ENCODE measurements at places on chromosomes 5 and 9. TPM values are rescaled to one million over a fixed set of nuclear protein-coding genes. Genes with fewer than 3 reads are reported as not detected.

TAF11L11 gene
- total RNA-seq: not detected

LCNL1 gene
- not detected for total RNA-seq

GMCL2 gene
- not detected for total RNA-seq

MEIKIN gene
- total RNA-seq: not detected

PCDHGC4 gene
- 0.18 TPM for total RNA-seq

DNA sequence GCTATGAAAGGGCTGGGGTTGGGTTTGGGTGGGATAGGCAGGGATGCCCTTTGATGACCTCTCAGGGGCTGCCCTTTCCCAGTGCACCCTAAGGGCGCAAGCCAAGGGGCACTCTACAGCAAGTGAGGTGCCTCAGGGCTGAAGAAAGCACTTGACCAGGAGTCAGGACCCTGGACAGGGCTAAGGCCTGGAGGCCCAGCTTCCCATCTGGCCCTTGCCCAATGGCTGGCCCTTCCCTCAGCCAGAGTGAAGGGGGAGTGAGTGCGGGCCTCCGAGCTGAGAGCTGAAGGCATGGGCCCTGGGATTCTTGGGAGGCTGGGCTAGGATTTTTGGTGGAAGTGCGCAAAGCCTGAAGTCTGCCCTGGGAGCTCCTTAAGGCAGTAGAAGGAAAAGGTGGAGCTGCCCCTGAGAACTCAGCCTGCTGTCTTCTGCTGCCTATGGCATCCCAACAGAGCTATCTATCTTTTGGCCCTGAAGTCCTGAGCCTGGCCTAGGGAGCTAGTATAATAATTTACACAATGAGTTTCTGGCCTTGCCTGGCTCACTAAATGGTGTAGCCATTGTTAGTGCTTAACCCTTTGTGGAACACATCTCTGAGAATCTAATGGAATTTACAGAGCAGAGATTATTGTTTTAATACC, 16.4 kb downstream of the JADE2 start:
- DNase-seq: no peak

DNA sequence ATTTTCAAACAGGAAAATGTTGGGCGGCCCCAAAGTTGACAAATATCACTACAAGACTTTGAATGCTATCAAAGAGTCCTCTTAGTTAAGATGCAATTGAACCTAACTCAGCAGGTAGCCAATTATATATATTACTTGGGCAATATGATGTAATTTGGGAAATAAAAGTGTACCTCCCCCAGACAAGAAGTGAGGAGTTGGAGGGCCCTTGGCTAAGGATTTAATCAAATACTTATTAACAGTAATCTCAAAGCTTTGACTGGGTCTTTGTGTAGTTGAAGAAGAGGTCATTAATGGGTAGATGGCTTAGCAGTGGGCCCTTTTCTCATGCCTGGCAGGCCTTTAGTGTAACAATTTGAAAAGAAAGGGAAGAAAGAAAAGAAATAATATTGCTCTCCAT, 599.0 kb downstream of the CSNK1G3 start:
- no peak for DNase-seq

- no peak for DNase-seq
Measured at GRCh38 chr5:157877821-157878220, 18.9 kb upstream of the CLINT1 start.

DNA sequence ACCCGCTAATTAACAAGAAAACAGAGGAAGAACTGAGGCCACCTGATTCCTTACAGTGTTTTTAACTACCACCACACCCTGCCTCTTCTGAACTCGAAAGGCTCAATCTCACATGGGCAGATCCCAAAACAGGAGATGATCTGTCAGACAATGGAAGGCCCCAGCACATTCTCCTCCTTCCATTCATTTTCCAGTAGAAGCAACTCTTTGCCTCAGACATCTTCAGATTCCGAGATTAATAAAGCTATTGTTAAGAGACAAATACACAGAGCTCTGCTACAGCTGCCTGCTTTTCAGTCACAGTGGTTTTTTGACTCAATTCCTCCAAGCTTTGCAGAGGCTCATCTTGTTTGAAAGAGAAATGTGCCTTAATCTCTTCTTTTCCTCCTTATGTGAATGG, 127.2 kb upstream of the ADAMTSL1 start:
- no peak for DNase-seq

DNA sequence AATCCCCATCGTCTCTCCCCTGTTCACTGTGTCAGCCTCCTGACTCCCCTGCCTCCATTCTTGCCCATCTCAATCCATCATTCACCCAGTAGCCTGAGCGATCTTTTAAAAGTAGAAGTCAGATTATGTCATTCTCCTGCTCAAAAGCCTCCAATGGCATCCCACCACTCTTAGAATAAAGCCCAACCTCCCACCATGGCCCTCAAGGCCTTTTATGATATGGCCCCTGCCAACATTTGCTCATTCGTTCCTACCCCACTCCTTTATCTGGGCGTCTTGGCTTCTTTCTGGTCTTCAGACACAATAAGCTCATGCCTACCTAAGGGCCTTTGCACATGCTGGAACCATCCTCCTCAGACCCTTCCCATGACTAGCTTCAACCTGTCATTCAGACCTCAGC, 35.5 kb upstream of the KCNMB1 start:
- DNase-seq: no peak

DNA sequence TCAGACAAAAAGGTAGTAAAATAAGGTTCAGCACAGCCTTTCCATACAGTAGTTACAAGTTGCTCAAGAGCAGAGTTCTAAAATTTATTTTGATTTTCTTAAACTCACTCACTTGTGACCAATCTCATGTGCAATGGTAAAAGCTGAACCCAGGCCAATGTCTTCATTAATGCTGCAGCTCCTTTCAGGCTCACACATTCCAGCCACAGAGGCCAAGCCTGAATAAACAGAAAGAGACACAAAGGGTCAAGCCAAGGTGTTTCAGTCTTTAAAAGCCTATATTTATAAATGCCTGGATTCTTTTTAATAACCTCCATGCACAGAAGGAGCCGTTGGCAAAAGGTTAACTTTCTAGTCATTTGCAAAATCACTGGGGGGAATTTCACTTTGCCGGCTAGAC, 152.5 kb downstream of the ADAMTS6 start:
- DNase-seq: no peak

DNA sequence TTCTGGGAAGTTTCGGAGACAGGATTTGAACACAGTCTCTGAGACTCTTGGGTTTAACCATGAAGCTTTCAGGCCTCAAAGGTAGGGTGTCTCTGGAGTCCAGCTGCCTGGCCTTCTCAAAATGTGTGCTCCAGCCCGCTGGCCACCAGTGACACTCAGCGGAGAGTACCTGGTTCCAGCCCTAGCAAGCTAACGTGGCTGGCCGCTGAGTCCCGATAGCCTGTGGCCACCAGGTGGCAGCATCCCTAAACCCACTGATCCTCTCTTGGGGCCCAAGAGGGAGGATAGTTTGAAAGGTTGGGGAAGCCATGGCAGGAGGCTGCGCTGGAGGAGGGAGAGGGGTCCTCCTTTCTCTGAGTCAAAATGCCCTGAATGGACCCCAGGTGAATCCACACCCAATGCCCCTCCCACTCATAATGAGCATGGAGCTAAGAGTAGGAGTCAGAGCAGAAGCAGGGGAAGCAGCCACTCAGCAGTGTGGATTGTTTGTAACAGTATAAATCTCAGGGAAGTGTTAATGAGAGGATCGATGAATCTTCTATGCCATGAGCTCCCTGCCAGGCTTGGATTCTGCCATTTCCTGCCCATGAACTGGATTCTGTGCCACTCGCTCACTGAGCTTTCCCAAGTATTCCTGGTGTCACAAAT, 5.4 kb upstream of the TIFAB start:
- peak; percentile 83 for DNase-seq

- no peak for DNase-seq
Measured at GRCh38 chr5:149379818-149380374, 804 bp upstream of the IL17B start.

DNA sequence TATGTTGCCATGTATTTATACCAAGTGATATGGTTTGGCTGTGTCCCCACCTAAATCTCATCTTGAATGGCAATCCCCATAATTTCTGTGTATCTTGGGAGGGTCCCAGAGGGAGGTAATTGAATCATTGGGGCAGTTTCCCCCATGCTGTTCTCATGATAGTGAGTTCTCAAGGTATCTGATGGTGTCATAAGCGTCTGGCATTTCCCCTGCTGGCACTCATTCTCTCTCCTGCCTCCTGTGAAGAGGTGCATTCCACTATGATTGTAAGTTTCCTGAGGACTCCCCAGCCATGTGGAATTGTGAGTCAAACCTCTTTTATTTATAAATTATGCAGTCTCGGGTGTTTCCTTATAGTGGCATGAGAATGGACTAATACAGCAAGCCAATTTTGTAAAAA, 140.8 kb upstream of the ADAMTSL1 start:
- DNase-seq: peak; percentile 40

DNA sequence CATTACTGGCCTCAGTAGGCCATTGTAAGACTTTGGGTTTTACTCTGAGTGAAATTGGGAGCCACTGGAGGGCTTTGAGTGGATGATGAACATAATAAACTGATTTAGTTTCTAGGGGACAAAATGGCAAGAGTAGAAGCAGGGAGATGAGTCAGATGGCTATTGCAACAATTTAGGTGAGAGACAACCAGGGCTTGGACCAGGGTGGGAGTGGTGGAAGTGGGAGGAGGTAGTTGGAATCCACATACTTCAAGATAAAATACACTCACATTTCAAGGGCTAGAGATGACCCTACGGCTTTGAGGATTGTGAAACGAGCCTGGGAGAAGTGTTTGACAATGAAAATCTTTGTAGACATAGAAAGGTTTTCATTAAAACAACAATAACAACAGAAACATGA, 136.3 kb downstream of the ACTBL2 start:
- no peak for DNase-seq

DNA sequence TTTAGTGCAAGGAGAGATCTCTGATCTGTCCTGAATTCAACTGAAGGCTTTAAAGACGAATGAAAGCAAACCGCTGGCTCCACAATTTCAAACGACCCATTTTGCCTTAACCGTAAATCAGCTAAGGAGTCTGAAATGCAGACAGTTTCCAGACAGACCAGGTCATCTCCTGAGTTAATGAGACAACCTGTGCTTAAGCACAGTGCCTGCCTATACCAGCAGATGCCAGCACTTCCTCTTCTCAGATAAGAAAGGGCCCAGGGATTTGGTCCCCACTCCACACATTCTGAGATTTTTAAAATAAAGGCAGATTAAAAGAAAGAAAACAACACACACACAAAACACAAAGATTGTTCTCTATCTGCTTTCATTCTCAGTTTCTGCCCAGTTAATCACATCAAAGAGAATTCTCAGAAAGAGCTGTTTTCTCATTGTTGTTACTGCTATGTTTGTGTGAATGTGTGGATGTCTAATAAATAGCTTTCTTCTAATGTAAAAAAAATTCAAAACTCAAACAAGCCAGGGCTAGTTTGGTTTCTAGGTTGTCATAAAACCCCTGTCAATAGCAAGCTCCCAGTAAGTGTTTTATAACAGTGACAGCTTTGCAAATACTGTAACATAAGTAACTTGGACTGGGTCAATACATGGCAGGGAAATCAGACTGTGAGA, 157.7 kb upstream of the SLC24A2 start:
- DNase-seq: no peak

GRCh38 chr5:178346607-178347334, 114.2 kb upstream of the PHYKPL start:
- no peak for DNase-seq

DNA sequence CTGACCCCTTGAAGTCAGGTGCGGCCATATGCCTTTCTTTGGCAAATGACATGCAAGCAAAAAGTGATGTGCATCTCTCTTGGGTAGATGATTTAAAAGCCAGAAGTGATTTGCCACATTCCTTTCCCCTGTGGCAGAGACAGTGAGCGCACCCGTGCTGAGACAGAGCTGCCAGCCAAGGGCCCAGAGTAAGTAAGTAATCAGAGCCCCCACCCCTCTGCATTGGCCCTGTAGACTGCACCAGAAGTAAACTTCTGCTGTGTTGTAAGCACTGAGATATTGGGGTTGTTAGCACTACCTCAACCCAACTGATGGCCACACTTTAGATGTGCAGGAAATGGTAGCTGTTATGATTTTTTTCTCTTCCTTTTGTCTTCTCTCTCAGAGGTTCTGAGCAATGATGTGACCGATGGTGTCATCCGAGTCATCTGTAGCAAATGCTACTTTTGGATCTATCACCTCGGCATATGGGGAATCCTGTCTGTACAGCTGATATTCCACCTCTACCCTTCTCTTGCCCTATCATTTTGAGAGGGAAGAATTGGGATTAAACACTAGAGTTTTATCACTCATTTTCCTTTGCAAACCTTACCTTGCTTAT, 58.0 kb downstream of the DOCK2 start:
- DNase-seq: peak; percentile 63

DNA sequence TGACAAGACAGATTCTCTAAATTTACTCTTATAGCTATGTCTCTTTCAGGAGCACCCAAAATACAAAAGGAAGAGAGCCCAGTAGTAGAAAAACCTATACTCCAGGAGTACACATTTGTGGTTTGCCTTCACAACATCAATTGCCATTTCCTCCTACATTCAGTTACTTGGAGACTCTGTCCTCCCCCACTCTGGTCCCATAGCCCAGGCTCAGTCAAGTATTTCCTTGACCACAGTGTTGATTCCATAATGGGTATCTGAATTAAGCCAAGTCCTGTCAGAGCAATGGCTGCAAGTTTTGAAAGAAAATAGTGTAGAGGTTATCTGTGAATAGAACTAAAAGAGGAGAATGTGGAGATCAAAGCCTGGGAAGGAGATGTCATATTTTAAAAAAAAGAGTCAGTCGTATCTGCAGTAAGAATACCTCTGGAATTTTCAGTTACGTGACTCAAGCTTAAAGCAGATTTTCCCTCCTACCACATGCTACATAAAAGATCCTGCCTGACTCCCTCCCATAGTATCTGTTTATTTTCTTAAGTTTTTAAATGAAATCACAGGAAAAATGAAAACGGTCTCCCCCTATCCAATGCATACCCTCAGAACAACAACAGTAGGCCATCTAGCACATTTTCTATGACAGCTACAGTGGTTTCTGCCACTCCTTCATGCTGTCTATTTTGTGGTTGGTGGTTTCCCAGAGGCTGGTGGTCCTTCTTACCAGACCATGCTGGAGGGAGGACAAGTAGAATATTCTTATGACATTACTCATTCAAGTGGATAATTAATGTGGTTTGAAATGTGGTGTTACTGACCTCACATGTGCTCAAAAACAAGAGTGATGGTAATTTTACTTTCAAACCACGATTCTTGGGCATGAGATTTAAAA, 249.7 kb upstream of the TMEM161B start:
- peak; percentile 92 for DNase-seq

- no peak for DNase-seq
Measured at GRCh38 chr9:91935066-91935749, 14.8 kb downstream of the ROR2 start.

DNA sequence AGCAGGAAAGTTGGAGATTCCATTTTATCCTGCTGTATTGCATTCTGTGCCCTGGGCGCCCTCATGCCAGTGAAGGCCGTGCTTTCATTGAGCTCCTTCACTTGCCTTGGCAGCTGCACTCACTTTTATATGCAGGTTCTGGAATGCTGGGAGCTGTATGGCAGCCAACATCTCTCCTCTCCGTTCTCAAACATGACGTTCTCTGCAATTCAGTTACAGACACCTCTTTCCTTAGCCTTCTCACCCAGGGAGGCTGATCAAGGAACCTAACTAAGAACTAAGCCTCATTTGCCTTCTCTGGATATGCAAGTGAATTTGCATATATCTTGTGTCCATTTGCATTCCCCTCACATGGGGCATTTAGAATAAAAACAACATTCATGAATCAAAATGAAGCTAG, 29.4 kb upstream of the PURA start:
- no peak for DNase-seq

- peak; percentile 32 for DNase-seq
Measured at GRCh38 chr5:55902696-55903095, 51.5 kb downstream of the IL31RA start.

GRCh38 chr5:78830528-78831046, 154.5 kb downstream of the ARSB start:
- DNase-seq: no peak

GRCh38 chr5:96198356-96199058, 234.5 kb downstream of the PCSK1 start:
- DNase-seq: no peak

All from Daoy (cell line).